ENCODE measurements at places on chromosomes 12 and 14. TPM values are rescaled to one million over a fixed set of nuclear protein-coding genes. Genes with fewer than 3 reads are reported as not detected.

SYCP3 gene
- 0.14 TPM for polyA plus RNA-seq

OR4M1 gene
- not detected for polyA plus RNA-seq

KRT6C gene
- polyA plus RNA-seq, result not detected

LRRC43 gene
- polyA plus RNA-seq, result 0.25 TPM

HSPB8 gene
- polyA plus RNA-seq, result not detected

DNA sequence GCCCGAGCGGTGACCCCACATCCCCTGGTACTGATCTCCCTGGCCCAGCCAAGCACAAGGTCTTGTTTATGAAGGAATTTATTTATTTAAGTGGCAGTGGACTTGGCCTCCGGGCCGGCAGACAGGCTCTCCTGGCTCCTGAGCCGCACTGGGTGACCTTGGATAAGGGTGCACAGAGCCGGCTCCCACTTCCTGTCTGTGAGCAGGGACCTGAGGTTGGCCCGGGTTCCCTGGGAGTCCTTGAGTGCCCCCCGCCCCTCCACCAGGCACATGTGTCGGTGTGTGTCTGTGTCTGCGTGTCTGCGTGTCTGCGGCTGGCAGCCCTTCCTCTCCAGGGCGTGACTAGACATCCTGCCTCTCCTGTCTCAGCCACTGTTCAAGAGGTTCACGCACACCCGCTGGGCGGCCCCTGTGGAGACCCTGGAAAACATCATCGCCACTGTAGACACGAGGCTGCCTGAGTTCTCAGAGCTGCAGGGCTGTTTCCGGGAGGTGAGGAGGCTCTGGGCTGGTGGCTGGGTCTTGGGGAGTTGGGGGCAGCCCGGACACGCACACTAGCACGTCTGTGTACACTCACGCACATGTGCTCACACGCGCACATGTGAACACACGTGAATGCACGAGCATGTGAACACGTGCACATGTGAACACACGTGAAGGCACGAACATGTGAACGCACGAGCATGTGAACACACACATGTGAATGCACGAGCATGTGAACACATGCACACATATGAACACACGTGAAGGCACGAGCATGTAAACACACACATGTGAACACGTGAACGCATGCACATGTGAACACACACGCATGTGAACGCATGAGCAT, 9.3 kb downstream of the TNFAIP2 start:
- no peak for DNase-seq

DNA sequence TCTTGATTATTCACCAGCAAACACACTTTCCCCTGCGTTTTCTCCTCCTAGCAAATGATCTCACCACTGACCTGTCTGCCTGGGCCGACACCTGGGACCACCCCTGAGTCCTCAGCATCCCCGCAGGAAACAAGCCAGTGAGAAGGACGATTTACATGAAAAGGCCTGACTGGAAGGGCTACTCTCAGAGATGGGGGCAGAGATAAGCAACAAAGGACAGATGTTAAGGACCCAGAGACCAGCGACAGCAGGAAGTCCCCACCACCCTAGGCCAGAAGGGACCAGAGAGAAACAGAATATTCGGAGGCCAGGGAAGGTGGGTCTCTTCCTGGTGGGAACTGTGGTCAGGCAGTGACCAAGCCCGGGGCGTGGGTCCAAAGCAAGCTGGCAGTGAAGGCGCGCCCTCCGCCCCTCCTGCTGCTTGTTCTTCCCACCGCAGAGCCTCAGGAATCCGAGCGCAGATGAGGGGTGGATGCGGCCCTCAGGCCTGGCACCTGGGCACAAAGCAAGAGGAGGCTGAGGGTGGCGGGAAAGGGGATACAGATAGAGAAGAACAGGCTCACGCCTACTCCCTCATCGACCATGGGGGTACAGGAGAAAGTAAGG, 55.8 kb downstream of the STX2 start:
- DNase-seq, result no peak

- DNase-seq, result no peak
Measured at GRCh38 chr12:2306735-2307134, 253.9 kb downstream of the CACNA1C start.

- no peak for DNase-seq
Measured at GRCh38 chr14:96089401-96089800, 50.2 kb downstream of the C14orf132 start.

DNA sequence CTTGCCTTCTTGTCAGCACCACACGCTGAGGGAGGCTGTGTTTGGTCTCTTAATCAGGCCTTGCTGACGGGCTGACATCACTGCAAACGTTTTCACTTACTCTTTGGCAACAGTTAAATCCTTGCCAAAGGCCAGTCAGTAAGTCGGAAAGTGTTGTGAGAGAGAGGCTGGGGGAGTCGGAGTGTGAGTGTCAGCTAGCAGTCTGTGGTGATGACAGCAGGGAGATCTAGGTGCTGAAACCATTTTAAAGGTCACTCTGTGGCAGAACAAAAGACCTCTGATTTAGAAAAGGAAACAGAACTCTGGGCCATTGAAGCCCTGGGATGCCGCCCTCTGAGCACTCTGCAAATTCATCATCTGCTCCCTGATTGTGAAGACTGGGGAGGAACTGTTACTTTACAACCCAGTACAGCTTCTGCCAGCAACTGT, 143.5 kb downstream of the PAX9 start:
- no peak for DNase-seq

DNA sequence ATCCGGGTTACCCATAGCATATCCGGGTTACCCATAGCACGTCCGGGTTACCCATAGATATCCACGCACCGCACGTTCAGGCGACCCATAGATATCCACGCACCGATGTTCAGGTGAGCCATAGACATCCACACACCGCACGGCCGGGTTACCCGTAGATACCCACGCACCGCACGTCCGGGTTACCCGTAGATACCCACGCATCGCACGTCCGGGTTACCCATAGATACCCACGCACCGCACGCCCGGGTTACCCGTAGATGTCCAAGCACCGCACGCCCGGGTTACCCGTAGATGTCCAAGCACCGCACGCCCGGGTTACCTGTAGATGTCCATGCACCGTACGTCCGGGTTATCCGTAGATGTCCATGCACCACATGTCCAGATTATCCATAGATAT, 60.3 kb upstream of the SYT1 start:
- no peak for DNase-seq

- DNase-seq, result no peak
Measured at GRCh38 chr12:46134205-46134811, 134.5 kb downstream of the SLC38A1 start.

- no peak for DNase-seq
Measured at GRCh38 chr14:98705871-98706300, 566.1 kb downstream of the BCL11B start.

GRCh38 chr14:58746261-58746660, 108.5 kb downstream of the DACT1 start:
- no peak for DNase-seq

DNA sequence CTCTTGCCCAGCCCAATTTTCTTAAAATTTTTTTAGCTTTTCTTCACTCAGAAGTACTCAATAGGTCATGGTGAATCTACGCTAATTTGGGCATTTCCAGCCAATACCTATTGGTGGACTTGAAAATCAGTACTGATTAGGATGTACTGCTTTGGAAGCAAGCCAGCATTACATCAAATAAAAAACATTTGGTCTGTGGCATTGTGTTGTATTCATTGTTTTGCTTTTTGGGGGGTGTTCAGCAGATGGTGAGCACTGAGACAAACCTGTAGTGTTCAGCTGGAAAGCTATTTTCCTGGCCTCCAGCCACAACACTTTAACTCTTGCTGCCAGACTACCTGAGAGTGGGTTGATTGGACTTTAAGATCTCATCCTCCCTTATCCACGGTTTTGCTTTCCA, 4.0 kb downstream of the MAPKAPK5 start:
- DNase-seq, result no peak

DNA sequence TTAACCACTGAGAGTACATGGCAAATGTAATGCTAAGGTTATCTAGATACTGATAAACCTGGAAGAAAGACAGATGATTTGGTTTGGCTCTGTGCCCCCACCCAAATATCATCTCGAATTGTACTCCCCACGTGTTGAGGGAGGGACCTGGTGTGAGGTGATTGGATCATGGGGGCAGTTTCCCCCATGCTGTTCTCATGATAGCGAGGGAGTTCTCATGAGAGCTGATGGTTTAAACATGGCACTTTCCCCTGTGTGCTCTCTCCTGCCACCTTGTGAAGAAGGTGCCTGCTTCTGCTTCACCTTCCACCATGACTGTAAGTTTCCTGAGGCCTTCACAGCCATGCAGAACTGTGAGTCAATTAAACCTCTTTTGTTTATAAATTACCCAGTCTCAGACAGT, 14.2 kb downstream of the NOXRED1 start:
- no peak for DNase-seq

DNA sequence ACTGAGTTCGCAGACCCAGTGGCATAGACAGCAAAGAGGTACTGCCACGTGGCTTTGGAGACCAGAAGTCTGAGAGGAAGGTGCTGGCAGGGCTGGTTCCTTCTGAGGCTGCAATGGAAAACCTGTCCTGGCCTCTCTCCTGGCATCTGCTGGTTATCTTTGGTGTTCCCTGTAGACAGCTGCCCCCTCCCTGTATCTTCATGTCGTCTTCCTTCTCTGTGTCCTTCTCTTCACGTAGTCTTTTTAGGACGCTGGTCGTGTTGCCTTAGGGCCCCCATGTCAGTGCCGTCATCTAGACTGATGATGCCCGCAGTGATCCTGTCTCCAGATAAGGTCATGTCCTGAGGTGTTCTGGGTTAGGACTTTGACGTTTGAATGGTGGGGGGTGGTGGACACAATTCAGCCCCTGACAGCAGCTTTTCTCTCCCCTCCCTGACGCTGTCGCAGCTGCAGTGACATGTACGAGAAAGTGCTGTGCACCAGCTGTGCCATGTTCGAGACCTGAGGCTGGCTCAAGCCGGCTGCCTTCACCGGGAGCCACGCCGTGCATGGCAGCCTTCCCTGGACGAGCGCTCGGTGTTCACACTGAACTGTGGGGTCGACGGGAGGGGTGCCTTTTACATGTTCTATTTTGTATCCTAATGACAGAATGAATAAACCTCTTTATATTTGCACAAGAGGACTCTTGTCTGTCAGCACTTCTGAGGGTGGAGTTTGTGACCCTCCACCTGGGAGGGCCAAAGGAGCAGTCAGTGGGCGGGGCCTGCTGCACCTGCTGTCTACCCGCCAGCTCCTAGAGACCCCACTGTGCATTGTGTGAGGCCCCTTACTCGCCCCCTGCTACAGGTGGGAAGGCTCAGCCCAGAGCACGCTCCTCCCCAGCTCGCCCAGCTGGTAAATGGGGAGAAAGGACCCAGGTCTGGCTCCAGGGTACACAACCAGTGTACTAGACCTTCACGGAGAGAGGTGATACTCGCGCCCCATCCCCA, 6.3 kb downstream of the SIVA1 start:
- no peak for DNase-seq

DNA sequence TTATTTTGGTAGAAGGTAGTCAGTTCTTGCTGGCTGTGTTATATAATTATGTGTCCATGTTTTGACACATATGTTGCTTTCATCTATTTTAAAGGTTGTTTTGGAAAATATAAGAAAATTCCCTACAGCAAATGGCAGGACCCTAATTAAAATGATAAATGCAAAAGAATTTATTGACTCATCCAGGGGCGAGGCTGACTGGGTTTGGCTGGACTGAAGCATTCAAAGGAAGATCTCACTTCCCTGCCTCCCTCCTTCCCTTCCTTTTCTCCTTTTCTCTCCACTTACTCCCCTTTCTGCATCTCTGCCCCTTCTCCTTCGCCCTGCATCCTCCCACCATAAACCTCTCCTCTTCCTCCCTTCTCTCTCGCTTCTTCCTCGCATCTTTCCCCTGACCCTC, 129.6 kb downstream of the SNAPC1 start:
- no peak for DNase-seq

DNA sequence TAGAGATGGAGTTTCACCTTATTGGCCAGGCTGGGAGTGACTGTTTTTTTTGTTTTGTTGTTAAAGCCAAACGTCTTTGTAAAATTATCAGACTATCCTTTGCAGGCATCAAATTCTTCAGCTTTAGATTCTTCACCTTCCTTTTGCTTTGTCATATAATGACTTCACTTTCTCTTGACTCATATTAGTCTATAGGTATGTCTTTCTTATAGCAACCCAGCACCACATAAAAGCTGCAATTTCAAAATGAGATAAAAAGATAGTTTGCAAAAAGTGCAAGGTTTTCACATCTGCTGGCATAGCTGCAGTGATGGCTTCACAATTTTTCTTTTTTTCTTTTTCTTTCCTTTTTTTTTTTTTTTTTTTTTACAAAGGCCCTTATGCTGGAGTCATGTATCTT, 39.2 kb downstream of the COX16 start:
- no peak for DNase-seq
